ENCODE measurements at places on chromosomes 2 and 18. TPM values are rescaled to one million over a fixed set of nuclear protein-coding genes. Genes with fewer than 3 reads are reported as not detected.

Gene HOXD13
- not detected for total RNA-seq

Gene C2orf78
- not detected for total RNA-seq

Gene CNTNAP5
- not detected for total RNA-seq

Gene CABYR
- total RNA-seq = 7.3 TPM

Gene ST6GAL2
- total RNA-seq = 0.09 TPM

Gene VAMP8
- 1.7 TPM for total RNA-seq

Gene SPEG
- 22.7 TPM for total RNA-seq

Gene NMUR1
- total RNA-seq = not detected

Gene QPCT
- total RNA-seq = 1.7 TPM

Gene ATL2
- total RNA-seq = 125 TPM

Gene CNRIP1
- total RNA-seq = 46.9 TPM

Gene XDH
- total RNA-seq = 3.1 TPM

Gene MAP2
- total RNA-seq = 2.1 TPM

Gene KIF5C
- not detected for total RNA-seq

Gene UCN
- 1.1 TPM for total RNA-seq

Gene UGT1A3
- not detected for total RNA-seq

Gene ACMSD
- not detected for total RNA-seq

Gene C2orf80
- total RNA-seq = not detected

Gene AKAIN1
- not detected for total RNA-seq

Gene KATNAL2
- 10.4 TPM for total RNA-seq

Gene NIF3L1
- total RNA-seq = 8.4 TPM

Gene LONRF2
- total RNA-seq = 1.8 TPM

Gene UGT1A4
- not detected for total RNA-seq

Measured in fibroblast of the aortic adventitia (primary cell).